HTR-8/SVneo (cell line): ENCODE measurements at places on chromosomes 2 and 18.

DNA sequence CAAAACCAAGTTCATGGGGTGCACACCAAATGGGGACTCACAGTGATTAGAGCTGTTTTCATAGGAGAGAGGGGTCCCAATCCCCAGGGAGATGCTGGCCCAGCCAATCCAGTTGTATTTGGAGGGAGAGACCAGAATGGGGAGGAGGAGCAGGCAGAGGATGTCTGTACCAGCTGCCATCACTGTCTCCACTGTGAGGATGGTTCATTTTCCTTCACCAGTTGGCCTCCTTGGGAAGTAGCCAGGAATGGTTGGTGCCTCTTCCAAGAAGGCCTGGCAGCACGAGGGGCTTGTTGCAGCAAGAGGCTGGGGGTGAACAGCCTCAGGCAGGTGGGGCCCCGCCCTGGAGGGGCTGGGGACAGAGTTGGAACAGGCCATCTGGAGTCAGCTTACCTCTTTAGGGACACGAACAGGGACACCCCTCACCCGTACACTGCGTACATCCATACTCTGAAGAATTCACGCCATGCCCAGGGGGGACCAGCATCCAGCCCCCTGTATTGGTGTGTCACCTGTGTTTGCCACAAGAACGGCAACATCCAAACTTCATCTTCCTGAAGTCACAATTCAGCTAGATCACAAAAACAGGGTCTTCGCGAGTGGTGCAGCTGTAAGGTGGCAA lies 161.7 kb upstream of the ZNF236 start:
- DNase-seq: no peak

GRCh38 chr2:71513096-71513495 lies 59.7 kb downstream of the DYSF start:
- no peak for DNase-seq

DNA sequence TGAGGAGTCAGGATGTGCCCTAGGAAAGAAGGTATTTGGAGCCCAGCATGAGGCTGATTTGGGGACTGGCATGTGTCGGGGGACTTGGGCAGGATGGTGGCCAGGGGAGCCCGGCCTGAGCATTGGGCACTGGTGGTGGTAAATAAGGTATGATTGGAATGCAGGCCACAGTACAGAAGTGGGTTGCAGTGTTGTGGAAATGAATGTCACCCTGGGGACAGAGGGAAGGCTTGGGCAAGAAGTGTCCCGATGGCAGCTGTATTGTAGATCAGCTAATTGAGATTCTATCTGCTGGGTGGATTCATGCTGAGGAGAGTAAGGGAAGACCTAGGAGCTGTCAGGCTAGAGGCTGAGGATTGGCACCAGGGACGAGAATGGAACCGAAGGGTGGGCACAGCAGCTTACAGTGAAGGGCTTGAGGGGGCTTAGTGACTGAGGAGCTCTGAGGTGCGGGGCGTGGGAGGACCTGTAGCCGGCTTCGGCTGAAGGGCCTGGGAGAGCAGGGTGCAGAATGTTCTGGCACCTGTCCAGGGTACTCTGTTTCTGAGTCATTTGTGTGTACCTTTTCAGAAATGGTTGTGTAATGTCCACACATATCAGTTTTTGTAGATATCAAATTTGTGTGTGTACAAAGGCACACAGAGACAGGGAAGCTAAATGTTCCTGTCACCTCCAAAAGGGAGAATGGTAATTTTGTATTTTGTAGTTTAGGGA lies 170.2 kb downstream of the PRKCE start:
- DNase-seq: peak; percentile 48

DNA sequence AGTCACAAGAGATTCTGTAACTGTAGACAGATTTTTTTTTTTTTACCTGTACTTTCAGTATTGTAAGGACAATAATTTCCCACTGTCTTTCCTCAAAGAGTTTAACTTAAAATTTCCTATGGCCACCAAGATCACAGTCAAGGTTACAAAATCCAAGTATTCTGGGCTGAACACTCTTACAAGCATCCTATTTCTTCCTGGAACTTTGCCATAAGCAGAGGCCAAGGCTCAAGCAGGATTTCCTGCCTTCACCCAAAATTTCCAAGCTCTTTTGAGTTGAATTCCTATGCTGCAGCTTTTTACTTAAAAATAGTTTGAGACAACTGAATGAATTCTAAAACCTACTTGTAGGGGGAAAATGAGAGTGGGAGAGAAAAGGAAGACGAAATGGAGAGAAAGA lies 299.4 kb downstream of the ZNF516 start:
- DNase-seq: no peak

DNA sequence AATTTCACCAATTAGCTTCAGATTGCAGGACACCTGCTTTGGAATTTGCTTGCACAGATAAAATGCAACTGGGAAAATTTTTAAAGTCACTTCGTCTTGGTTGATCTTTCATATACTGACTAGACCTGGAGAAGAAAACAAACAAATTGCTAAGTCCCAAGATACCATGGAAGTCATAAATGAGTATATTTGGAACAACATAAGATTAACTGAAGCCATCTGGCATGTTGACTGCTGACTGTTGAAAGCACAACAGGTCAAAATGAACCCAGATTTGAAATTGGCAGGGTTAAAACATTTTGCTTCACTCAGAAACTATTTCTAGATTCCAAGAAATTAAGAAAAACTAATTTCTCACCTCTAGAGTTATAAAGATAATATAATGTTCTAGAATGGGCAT lies 470.7 kb downstream of the LPIN1 start:
- no peak for DNase-seq

- DNase-seq: peak; percentile 43
Measured at GRCh38 chr2:98515250-98515991, 70.8 kb downstream of the INPP4A start.

DNA sequence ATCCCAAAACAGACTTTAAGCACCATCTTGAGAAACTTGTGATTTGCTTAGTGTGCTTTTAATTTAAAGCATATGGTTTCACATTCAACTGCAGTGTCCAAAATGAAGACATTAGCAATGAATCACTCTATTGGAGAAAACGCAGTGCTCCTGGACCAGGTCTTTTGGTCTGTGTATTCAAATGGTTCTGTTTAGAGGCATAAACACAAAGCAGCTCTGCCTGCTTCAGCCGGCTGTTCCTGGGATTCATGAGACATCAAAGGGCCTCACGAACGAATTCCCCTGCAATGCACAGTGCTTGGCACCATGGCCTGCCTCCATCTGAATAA lies 117.1 kb upstream of the SP5 start:
- no peak for DNase-seq
